ENCODE measurements at places on chromosomes 3 and 15.

- no peak for DNase-seq
These were observed 567.2 kb upstream of the TBL1XR1 start for GRCh38 chr3:177764377-177764912.

DNA sequence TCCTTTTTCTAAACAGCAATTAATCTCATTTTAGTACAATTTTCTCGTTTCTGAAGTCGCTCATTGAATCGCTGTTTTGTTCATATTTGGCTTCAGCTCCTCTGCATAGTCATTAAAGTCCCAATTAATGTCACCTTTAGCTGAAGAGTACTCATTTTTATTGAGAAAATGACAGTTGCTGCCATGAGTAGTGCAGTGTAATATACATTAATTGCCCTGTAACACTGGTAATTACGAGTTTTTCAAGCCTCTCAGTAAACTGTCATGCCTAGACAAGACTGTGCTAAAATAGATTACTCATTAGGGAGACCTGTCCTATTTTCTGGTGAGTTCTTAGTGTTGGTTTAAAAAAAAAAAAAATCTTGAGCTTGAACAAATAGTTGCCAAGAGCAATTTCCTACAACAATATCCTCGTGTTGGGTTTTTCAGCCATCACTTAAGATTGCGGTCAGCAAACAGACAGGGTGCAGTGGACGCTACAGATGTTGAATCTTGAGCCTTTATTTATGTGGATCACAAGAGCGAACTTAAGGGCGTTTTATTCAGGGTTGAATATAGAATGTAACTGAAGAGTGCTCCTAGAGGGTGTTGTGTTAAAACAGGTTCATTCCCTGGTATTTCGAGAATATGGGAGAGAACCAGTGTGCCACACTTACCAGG lies 176.0 kb downstream of the CDIN1 start:
- DNase-seq = no peak

DNA sequence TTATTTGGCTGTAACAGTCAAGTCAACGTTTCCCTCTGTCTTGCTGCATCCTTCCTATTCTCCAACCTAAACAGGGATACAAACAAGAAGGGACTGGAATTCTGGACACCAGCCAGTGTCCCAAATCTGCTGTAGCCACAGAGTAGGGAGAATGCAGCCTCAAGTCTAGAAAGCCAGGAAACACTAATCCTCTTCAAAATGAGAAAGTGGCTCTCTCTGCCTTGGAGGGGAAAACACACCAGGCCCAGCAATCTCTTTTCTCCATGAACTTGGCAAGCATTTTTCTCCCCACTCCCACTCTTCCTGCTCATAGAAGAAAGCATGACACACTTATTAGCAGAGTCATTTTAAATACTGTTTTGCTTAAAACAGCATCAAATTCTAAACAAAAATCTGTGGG lies 781.7 kb downstream of the SQOR start:
- DNase-seq = no peak

- no peak for DNase-seq
These were observed 19.3 kb downstream of the CCDC12 start for GRCh38 chr3:46957092-46957820.

Data from activated CD8-positive, alpha-beta memory T cell treated with anti-CD3 and anti-CD28 coated beads for 1 hour (primary cell).